Mesothelial cell of epicardium (in vitro differentiated cells): ENCODE measurements at places on chromosomes 7 and 10. TPM values are rescaled to one million over a fixed set of nuclear protein-coding genes. Genes with fewer than 3 reads are reported as not detected.

PRF1 gene
- total RNA-seq: 0.13 to 0.20 TPM in 2 of 3 replicates, not detected in the other

CCL24 gene
- not detected in 3 replicates for total RNA-seq

TUBB8 gene
- 0.33 to 0.67 TPM (median 0.41 TPM) in 3 replicates for total RNA-seq

TAS2R5 gene
- total RNA-seq: 4.5 to 5.9 TPM (median 5.1 TPM) in 3 replicates

METTL27 gene
- total RNA-seq: 7.9 to 11.4 TPM (median 8.7 TPM) in 3 replicates

PAPOLB gene
- 0.11 to 0.22 TPM (median 0.20 TPM) in 3 replicates for total RNA-seq

IFIT1B gene
- total RNA-seq: not detected in 3 replicates

PDGFA gene
- total RNA-seq: 74.0 to 78.8 TPM (median 75.3 TPM) in 3 replicates

SPDYE16 gene
- total RNA-seq: 0.18 to 0.44 TPM (median 0.34 TPM) in 3 replicates

FOXL3 gene
- total RNA-seq: not detected in 3 replicates

PILRB gene
- 52.8 to 56.3 TPM (median 54.5 TPM) in 3 replicates for total RNA-seq

MYO3A gene
- total RNA-seq: 4.2 to 4.7 TPM (median 4.7 TPM) in 3 replicates

TMEM196 gene
- not detected in 3 replicates for total RNA-seq

KNDC1 gene
- total RNA-seq: 20.3 to 23.7 TPM (median 21.0 TPM) in 3 replicates

SLC16A12 gene
- 3.0 to 3.1 TPM (median 3.1 TPM) in 3 replicates for total RNA-seq

CPED1 gene
- 23.9 to 26.4 TPM (median 25.6 TPM) in 3 replicates for total RNA-seq

VIPR2 gene
- total RNA-seq: 0.04 to 0.20 TPM (median 0.14 TPM) in 3 replicates

HK1 gene
- total RNA-seq: 61.8 to 68.7 TPM (median 65.6 TPM) in 3 replicates

CYP3A7 gene
- total RNA-seq: 0.33 TPM in 1 of 3 replicates, not detected in the others

CLDN12 gene
- 33.1 to 35.8 TPM (median 33.5 TPM) in 3 replicates for total RNA-seq

CCDC3 gene
- total RNA-seq: 5.2 to 5.7 TPM (median 5.4 TPM) in 3 replicates

CPA2 gene
- 0.54 to 0.73 TPM (median 0.72 TPM) in 3 replicates for total RNA-seq

NANOS1 gene
- 4.1 to 4.6 TPM (median 4.4 TPM) in 3 replicates for total RNA-seq

DNAJC30 gene
- 13.1 to 14.8 TPM (median 14.6 TPM) in 3 replicates for total RNA-seq

C10orf90 gene
- not detected in 3 replicates for total RNA-seq

PTN gene
- 145 to 179 TPM (median 164 TPM) in 3 replicates for total RNA-seq

CRHR2 gene
- not detected in 3 replicates for total RNA-seq

RHOBTB1 gene
- 50.3 to 52.5 TPM (median 51.2 TPM) in 3 replicates for total RNA-seq

HECW1 gene
- 1.0 to 1.9 TPM (median 1.4 TPM) in 3 replicates for total RNA-seq

RAMP3 gene
- total RNA-seq: not detected in 3 replicates

NODAL gene
- total RNA-seq: not detected in 3 replicates

INMT gene
- 3.3 to 4.3 TPM (median 3.4 TPM) in 3 replicates for total RNA-seq

GIMAP6 gene
- not detected in 3 replicates for total RNA-seq

CAMK2B gene
- 1.8 to 1.9 TPM (median 1.9 TPM) in 3 replicates for total RNA-seq

CALML5 gene
- total RNA-seq: 0.42 TPM in 1 of 3 replicates, not detected in the others

HSPA12A gene
- 10.7 to 13.7 TPM (median 11.8 TPM) in 3 replicates for total RNA-seq
